CD4-positive, alpha-beta memory T cell (primary cell): ENCODE measurements at places on chromosomes 11 and 22.
A peak's percentile ranks its signal among the peaks of the same experiment; 100 is the strongest.

- no peak for DNase-seq
Observed at GRCh38 chr11:114354076-114354475, 46.2 kb downstream of the C11orf71 start.

- DNase-seq, result no peak
Observed at GRCh38 chr11:112880495-112880894, 80.7 kb upstream of the NCAM1 start.

DNA sequence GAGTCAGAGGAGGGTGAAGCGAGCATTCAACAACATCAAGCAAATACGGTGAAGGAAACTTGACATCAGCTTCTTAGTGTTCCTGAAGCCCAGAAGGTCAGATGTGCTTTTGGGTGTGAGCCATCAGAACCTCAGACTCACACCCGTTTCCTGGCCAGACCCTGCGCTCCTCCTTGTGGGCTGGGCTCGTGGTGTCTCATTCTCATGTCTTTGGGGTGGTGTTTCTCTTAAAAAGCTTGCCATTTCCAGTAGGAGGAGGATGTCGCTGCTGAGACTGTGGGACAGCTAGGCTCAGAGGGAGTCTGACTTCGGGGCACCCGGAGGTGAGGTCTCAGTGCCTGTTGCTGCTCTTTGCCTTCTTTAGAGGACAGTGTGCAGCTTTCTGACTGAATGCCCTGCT lies 24.2 kb downstream of the PPFIBP2 start:
- DNase-seq, result no peak

GRCh38 chr11:34443136-34443535 lies 4.4 kb downstream of the CAT start:
- no peak for DNase-seq

DNA sequence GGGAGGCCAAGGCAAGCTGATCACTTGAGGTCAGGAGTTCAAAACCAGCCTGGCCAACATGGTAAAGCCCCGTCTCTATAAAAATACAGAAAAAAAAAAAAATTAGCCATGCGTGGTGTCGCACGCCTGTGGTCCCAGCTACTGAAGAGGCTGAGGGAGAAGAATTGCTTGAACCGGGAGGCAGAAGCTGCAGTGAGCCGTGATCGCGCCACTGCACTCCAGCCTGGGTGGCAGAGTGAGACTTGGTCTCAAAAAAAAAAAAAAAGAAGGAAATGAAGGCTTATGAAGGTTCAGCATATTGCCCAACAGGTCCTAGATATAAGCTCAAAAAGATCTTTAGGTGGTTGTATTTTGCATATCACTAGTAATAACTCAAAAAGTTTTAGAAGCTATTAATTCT lies 10.2 kb downstream of the ATL3 start:
- no peak for DNase-seq

GRCh38 chr11:67671211-67671520 lies 3.3 kb downstream of the ALDH3B2 start:
- no peak for DNase-seq

GRCh38 chr11:984546-984945 lies 52.0 kb downstream of the MUC6 start:
- DNase-seq, result no peak

- DNase-seq, result no peak
Observed at GRCh38 chr11:90846628-90847027, 623.8 kb upstream of the CHORDC1 start.

DNA sequence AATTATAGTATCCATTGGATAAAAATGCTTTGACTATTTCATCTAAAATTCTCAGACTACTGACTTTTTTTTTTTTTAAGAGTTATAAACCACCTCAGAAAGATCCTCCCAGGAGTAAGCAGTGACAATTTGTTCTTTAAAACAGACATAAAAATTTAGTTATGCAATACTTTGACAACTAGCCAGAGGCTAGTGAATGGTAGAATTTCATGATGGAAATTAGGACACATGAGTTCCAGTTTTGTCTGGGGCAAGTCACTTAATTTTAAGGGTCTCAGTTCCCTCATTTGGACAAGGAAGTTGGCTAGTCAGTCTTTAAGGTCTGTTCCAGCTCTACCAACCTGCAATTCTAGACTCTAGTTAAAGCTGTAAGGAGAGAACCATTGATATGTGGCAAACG lies 2.9 kb downstream of the IL18 start:
- no peak for DNase-seq

DNA sequence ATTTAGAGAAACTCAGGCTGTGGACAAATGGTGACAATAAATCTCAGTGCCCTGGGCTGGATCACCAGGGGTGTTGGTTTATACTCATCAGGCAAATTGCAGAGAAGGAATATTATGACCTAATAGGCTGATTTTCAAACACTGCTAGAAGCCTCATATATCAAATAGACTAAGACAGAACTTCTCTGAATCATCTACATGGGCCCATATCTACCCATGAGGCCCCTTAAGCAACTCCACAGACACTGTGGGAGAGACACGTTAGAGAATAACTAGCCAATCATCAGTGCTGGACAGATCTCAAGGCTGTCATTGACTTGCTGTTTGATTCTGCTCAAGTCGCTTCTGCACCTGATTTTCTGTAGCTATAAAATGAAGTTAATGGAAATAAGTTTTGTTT lies 545.8 kb downstream of the SOX6 start:
- DNase-seq, result no peak

DNA sequence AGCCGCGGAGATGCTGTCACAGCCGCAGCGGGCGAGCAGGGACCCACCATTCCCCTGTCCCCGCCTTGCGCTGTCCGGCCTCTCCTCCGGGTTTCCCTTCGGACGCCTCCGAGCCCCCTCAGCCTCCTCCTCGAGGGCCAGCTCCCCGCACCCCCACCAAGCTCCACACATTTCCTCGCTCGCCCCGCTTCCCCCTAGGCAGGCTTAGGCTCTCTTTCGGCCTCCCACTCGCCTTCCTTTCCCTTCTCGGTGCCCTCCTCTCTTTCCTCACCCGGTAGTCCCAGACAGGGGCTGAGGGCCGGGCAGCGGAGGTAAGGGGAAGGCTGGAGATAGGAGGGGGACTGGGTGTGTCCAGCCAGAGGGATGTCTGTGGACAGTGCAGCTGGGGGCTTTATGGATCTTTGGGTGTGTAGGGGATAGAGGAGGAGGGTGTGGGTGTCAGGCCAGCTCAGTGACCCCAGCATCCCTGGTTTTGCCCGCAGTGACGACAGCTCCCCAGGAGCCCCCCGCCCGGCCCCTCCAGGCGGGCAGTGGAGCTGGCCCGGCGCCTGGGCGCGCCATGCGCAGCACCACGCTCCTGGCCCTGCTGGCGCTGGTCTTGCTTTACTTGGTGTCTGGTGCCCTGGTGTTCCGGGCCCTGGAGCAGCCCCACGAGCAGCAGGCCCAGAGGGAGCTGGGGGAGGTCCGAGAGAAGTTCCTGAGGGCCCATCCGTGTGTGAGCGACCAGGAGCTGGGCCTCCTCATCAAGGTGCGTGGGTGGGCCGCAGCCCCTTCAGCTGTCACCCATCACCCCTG lies 1.6 kb downstream of the KCNK4 start:
- no peak for DNase-seq

DNA sequence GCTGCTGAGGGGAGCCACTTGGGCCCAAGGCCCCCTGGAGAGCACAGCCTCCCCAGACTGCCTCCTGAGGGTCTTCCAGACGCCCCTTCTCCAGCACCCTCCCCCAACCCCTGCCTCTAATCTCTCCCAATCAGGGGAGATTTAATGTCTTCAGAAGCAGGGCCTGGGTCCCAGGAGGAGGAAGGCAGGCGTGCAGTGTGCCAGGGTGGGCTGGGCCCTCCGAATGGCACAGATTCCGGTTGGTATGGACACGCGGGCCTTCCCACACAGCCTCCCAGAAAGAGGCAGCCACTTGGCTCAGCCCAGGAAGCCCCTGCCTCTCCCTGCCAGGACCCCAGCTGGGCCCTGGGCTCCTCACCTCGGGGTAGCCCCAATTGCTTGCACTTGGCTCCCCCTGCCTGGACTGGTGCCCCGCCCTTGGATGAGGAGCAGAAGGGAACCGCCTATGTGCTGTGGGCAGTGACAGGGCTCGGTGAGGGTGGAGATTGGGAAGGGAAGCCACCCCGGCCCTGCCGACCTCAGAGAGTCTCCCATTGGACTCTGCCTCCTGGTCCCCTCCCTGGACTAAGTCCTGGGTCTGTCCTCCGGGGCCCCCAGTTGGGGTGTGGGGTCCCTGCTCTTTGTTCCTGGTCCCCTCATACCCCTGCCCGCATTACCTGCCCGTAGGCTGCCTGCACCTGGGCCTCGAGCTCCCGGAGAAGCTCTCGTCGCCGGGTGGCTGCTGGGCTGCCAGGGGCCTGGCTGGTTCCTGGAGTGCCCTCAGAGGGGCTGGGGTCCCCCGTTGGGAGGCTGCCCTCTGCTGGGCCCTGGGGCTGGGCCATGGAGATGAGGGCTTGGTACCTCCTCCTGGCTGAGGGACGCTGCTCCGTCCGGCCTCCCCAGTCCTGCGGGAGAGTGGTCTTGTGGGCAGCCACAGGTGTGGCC lies 572 bp upstream of the CABP2 start:
- DNase-seq, result no peak

- DNase-seq, result no peak
Observed at GRCh38 chr22:49849161-49850020, 4.3 kb upstream of the ZBED4 start.

- no peak for DNase-seq
Observed at GRCh38 chr11:134266841-134267251, 9.3 kb upstream of the GLB1L3 start.

- no peak for DNase-seq
Observed at GRCh38 chr11:126949066-126949891, 51.3 kb downstream of the KIRREL3 start.

DNA sequence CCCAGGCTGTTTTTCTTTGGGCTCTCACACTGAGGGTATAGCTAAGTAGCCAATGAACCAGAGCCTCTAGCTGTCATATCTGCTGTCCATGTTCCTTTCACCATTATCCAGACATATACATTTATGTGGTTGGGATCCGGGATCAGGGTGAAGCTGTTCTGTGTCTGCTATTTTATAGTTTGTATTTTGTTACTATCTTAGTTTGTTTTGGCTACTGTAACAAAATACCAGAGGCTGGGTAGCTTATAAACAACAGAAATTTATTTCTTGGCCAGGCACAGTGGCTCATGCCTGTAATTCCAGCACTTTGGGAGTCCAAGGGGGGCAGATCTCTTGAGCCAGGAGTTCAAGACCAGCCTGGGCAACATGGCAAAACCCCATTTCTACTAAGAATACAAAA lies 40.5 kb upstream of the CABP7 start:
- DNase-seq, result no peak

DNA sequence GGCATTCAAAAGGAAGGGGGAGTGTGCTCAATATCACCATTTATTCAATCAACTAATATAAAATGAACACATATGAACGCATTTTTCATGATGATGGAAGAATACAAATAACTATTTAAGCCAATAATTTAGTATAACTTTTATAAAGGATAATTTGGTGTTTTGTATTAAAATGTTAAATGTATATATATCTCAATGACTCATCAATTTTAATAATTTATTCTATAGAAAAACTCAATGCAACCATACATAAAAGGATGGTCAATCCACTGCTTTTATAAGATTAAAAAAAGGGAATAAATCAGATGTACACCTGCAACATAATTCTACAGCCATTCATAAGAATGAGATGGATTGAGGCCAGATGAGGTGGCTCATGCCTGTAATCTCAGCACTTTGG lies 50.6 kb downstream of the PICALM start:
- DNase-seq, result no peak

- DNase-seq, result no peak
Observed at GRCh38 chr11:12177739-12178338, 67.4 kb downstream of the MICAL2 start.

GRCh38 chr11:39641751-39642150 lies 1817.7 kb downstream of the LRRC4C start:
- no peak for DNase-seq

- DNase-seq, result no peak
Observed at GRCh38 chr11:69135420-69136363, 20.0 kb upstream of the SMIM38 start.

GRCh38 chr22:32204040-32204855 lies 625 bp downstream of the RFPL2 start:
- DNase-seq, result peak; percentile 74

DNA sequence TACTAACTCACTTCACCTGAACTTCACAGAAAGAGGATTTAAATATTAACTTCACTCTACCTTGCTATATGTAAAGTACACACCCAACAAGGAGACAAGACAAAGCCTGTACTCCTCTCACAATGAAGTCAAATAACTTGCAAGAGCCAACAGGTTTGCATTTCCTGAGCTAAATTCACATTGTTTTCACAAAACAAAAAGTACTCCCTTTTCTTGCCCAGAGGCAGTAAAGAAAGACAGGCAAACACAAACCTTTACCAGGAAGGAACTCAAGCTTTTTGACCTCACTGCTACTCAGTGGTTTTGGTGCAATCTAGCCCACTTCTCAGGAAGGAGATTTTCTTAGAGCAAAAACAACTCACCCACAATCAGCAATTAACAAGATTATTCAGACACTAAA lies 15.7 kb downstream of the USP28 start:
- DNase-seq, result no peak

DNA sequence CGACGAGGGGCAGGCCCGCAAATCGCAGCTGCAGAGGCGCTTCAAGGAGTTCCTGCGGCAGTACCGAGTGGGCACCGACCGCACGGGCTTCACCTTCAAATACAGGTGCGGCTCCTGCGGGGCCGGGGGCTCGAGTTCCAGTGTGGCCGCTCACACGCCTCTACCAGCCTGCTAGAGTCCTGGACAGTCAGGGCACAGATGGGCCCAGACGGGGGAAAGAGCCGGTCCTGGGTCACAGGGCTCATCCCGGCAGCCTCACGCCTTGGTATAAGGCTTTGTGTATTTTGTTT lies 506 bp downstream of the MCM5 start:
- DNase-seq, result no peak

GRCh38 chr11:12288212-12288930 lies 89.0 kb upstream of the PARVA start:
- peak; percentile 34 for DNase-seq

DNA sequence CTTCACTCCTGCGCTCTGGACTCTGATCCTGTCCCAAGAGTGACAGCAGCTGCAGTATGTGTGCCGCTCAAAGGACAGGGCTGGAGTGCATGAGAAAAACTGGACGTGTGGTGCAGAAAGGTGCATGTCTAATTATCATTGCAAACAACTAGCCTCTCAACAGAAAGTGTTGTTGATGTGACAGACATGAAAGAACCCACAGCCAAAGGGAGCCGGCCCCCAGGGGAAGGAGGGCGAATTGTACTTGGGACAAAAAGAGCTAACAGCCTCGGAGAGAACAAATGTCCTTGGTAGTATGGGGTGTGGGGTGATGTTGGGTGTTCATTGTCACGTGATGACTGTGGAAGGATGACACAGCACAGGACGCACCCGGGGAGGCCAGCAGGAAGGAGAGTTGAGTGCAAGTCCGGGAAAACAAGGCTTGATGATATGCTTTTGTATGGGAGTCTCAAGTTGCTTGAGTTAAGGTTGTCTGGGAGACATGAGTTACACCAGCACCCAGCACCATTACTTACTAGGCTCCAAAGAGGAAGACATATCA lies 325.5 kb downstream of the NTM start:
- no peak for DNase-seq
